SW 1271 (cell line): ENCODE measurements at places on chromosomes 16 and 17.

DNA sequence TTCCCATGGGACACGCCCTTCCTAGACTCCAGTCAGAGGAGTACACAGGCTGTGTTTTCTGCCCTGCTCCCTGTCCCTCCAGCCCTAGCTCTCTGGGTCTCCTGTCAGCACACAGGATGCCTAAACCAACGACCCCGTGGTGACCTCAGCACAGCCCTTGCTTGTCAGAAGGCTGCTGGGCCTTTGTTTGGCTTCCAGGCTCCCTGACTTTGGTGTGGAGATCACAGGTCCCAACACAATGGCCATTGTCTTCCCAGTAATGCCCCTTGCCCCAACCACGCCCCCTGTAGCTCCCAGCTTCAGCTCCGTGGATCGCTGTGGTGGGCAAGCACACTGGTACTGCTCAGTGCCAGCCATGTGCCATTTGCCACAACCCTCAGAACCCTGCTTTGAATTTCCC is 15.0 kb downstream of the HNF1B start:
- no peak for DNase-seq

DNA sequence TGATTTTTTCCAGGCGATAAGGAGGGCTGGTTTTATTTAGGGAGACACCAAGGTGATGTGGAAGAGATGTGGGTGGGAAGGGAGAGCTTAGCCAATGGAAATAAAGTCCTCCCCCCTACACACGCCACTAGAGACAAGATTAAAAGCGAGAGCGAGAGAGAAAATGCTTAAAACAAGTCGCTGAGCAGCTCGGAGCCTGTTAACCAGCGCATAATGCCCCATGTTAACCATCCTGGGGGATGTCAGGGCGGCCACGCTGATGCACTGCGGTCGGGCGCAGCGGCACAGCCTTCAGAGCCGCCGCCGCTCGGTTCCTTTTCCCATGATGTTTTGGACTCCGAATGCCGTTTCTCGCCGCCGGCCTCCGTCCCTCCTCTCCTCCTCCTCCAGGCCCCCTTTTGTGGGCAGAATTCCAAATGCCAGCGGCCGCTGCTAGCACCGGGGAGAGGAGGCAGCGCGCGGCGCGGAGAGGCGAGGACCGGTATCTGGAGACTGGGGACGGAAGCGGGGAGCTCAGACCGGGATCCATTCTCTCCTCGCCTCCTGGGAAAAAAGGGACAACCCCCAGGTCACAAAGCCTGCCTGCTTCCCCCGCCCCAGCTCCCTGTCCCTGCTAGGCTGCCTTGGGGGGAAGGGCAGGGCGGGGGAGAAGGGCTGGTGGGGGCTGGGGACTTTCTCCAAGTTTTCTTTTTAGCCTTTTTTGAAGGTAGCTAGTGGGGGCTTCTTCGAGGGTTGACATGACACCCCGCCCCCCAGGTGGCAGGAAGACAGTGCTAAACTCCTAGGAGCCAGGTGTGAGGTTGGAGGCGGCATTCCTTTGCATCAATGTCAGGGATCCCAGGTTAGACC is 98.1 kb upstream of the CCL2 start:
- DNase-seq = no peak

- no peak for DNase-seq
Measured at GRCh38 chr17:72590382-72590781, 469.6 kb downstream of the SOX9 start.

DNA sequence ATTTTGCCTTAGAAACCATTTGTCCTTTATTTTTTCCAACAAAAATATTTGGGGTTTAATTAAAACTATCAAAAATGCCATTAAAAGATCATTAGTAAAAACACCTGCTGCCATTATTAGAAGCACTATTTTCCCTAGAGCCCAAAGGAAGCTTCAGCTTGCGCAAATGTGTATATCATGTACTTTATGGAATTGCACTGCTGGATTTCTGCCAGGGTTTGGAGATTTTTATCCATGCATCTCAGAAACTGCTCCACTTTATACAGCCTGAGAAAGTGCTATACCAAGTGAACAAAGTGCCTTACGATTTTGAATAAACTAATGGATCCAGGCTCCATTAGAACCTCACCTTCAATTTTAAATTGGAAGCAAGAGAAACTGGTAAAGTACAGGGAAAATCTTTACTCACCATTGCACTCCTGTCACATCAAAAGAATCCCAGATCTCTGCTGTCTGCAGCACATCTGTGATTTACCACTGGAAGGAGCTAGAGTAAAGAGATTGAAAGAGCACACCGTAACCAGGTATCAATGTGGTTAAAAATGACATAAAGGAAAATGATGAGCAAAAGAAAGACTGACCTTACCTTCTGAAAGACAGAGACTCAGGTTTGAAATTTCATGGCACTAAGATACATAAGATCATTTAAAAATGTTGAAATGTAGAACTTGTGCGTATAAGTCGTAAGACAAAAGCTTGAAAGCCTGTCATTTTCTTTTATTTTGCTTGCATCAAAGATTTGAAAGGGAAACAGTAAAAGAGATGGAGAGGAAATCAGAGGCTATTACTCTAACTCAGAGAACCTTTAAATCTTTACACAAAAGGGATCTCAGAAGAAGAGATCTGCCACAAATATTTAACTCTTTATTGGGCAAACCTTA is 678.1 kb upstream of the GOT2 start:
- DNase-seq = no peak

- no peak for DNase-seq
Measured at GRCh38 chr16:49009204-49009603, 272.4 kb downstream of the CBLN1 start.

- DNase-seq = peak; percentile 62
Measured at GRCh38 chr16:53434377-53435065, at the start of gene RBL2. Gene RBL2 (plus strand): TSS chr16:53434471. CDS start chr16:53434557, 86 bp downstream.

GRCh38 chr17:35765086-35765710 is 4.5 kb downstream of the C17orf50 start:
- DNase-seq = no peak

DNA sequence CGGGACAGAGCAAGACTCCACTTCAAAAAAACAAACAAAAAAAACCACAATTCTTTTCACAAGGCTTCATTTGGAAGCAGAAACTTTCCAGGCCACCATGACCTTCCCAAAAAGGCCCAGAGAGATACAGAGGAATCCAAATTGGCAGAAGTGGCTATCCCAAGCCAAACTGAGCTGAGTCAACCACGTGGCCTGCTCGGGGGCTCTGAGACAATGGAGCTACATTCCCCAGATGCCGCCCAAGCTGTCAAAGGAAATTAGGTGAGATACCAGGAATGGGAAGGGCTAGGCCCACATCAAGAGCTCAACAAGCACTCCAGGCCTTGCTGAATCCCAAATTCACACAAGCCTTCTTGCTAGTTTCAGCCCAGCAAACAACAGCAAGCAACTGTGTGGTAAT is 5.7 kb upstream of the EXOSC6 start:
- no peak for DNase-seq

DNA sequence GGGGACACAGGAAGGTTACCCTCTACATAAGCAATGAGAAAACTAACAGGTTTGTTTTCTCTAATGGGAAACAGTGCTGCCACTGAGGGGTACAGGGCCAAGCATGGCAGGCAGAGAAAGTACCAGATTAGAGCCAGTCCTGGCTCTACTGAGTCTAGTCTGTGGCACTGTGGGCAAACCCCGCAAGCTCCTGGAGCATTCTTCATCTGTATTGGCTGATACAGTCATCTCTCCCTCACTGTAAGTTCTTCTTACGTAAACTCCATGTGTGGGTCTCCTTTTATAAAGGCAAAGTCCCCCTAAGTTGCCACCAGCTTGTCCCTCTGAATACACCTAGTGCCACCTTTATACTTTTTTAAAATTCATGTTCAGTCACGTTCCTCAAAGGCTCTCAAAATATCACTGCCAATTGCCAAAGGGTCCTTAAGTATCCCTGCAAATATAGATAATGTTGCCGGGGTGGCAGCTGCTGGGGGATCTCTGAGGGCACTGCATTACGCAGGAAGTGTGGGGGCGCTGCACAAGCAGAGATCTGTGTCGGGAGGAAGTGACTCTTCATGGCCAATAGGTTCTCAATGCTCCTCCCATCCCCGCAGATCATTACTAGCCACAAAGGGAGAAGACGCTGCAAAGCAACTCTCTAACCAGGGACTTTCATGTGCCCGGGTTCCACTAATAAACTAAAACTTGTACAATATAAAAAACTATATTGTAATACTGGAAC is 18.8 kb downstream of the XPO6 start:
- no peak for DNase-seq

GRCh38 chr16:72985148-72985941 is 62.6 kb downstream of the ZFHX3 start:
- DNase-seq = no peak

DNA sequence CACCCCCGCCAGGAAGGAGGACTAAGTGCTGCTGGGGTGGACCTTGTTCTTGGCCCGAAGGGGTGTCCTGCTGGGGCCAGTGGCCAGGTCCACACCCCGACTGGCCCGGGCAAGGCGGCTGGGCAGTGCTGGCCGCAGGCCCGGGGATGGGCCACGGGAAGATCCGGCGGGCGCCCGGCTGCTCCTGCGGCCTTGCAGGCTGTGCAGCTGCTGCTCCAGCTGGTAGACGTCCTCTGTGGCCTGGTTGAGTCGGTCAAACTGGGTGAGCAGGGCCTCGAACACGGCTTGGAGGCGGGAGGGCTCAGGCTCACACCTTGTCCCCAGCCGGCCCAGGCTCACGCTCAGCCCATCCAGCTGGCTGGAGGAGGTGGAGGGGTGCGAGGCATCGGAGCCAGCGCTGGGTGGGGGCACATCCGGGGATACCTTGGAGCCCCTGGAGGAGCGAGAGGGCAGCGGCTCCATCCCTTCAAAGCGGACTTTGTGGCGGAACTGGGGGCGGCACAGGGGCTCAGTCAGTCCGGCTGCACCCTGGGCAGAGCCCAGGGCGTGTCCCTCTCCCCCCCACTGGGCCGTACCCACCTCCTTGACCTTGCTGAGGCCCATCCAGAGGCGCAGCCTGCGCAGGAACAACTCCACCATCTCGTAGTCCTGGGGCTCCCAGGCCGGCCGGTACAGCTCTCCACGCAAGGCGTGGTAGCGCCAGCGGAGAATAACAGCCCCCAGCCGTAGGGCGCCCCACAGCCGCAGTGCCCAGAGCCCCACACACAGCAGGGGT is 42.1 kb downstream of the TSC2 start:
- no peak for DNase-seq

DNA sequence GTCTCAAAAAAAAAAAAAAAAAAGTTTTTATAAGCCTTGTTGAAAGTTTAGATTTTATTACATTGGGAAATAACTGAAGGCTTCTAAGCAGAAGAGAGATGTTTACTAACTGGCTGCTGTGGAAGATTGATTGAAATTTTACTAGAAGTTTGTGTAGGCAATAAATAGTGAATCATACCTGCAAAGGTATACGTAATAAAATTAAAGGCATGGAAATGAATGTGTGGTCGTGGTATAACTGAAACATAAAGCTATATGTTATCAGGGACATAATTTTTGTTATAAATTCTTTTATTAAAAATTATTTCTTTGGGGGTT is 8.7 kb downstream of the LUC7L3 start:
- DNase-seq = no peak

GRCh38 chr16:19524616-19525384 is 1.1 kb downstream of the CCP110 start:
- DNase-seq = no peak

DNA sequence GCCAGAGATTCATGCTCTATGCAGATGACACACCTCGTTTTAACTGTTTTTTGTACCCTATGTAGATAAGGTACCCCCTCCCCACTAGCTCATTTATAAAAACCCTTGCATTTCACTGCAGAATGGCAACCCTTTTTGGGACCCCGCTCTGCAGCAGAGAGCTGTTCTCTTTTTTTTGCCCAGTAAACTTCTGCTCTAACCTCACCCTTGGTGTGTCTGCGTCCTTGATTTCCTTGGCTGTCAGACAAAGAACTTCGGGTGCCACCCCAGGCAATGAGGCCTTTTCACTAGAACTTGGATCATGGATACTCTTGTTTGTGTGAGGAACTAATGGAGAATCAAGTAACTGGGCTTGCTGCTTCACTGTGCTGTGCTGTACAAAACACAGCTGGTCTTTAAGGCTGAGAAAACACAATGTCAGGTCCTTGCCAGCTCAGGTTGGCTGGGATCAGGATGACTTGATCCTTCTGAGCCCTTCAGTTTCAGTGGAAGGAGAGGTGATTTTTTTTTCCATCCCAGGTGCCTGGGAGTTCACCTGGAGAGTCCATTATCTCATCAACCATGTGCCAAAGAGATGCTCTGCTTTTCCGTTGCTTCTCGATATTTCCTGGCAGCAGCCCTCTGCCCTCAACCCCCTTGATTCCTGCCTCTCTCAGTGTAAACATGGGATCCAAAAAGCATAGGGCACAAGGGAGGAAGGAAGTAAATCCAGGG is 133.2 kb upstream of the FAM20A start:
- DNase-seq = no peak

- DNase-seq = no peak
Measured at GRCh38 chr17:4522661-4523060, 24.0 kb downstream of the SPNS2 start.
